ENCODE measurements at places on chromosomes 7 and 10.

GRCh38 chr7:151241755-151242096 is 6.8 kb downstream of the SMARCD3 start:
- no peak for DNase-seq

DNA sequence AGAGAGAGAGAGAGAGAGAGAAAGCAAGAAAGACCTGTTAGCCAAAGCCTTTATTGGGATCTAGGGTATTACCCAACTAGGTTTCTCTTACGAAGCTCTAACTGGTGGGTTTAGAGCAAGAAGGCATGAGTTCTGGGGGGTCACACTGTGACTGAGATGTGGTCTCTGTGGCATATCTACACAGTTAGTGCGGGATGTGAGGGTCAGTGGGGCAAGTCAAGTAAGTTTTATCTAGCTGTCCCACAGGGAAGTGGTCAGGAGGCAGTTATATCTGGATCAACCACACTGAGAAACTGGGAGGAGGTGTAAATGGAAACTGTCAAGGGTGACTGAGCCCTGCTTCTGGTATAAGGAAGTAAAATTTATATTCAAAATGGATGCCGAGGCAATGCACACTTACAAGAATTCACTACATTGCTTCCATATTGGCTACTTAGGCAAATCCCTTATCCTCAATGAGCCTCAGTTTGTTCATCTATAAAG is 331.6 kb upstream of the HPS1 start:
- no peak for DNase-seq

- DNase-seq: no peak
Observed at GRCh38 chr7:54778166-54778565, 19.2 kb upstream of the SEC61G start.

DNA sequence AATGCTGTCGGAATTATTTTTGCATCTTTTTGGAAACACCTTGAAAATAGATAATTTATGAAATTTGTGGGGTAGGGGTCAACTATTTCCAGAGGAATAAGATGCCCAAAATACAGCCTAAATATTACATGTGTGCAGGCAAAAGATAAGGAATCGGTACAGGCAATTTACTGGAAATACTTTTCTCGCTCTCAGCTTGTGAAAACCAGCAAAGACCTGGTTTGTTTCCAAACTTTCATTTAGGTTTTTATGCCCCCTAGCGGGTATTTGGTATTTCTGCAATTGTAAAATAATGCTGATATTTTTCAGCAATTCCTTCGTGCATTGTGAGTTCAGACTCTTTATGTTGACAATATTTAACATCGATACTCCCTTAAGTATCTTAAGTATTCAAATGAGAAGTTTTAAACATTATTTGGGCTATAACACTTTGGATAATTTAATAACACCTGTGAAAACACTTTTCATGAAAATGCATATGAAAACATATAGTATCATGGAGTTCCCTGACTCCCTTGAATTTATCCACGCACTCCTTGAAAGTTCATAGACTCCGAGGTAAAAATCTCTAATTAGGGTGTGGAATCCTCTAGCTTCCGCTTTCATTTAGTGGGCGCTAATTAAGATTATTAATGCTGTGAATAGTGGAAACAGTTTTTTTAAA is 132.4 kb downstream of the TSPAN12 start:
- DNase-seq: peak; percentile 42

GRCh38 chr7:920351-921070 is 34.0 kb downstream of the ADAP1 start:
- no peak for DNase-seq

DNA sequence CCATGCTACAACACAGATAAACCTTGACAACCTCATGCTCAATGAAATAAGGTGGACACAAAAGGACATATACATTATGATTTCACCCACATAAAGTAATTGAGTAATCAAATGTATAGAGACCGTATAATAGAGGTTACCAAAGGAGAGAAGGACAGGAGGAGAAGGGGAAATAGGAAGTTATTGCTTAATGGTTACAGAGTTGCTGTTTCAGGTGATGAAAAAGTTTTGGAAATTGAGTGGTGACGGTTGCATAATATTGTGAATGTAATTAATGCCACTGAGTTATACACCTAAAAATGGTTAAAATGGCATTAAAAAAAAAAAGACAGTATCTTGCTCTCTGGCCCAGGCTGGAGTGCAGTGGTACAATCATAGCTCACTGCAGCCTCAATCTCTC is 1.5 kb upstream of the OGDH start:
- DNase-seq: no peak

GRCh38 chr10:22263106-22263505 is 45.3 kb upstream of the EBLN1 start:
- DNase-seq: no peak

DNA sequence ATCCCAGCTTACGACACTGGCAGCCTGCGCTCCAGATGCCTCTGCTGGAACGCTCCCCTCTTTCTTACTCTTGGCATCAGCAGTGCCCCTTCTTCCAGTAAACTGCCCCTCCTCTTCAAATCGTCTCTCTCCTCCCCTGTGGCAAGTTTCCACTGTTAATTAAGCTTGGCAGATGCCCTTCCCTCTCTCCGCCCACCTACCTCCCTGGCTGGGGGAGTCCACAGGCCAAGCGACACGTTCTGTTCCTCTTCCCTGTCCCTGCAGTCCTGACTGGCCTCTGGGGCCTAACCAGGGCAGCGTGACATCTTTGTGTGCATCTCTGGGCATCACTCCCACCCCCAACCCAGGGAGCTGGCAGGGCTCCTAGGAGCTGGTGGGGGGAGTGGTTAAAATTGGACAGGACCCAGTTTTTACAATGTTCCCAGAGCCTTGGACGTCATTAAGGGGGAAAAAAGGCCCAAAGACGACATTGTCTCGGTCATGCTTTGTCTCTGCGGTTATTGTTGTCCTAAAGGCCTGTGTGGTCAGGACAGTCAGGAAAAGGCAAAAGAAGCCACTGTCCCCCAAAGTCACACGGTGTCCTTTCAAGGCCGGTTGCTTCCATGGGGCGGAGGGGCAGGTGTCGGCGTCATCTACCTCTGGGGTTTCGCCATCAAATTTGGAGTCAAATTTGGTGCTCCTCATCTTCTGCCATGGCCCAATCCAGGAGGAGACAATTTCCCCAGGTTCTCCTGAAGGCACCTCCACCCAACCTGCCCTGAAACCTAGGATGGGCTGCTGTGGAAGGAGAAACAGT is 54.2 kb downstream of the DLG5 start:
- peak; percentile 84 for DNase-seq

GRCh38 chr10:33986016-33986415 is 651.5 kb upstream of the NRP1 start:
- no peak for DNase-seq

GRCh38 chr10:117320050-117320665 is 55.1 kb downstream of the PDZD8 start:
- peak; percentile 51 for DNase-seq

DNA sequence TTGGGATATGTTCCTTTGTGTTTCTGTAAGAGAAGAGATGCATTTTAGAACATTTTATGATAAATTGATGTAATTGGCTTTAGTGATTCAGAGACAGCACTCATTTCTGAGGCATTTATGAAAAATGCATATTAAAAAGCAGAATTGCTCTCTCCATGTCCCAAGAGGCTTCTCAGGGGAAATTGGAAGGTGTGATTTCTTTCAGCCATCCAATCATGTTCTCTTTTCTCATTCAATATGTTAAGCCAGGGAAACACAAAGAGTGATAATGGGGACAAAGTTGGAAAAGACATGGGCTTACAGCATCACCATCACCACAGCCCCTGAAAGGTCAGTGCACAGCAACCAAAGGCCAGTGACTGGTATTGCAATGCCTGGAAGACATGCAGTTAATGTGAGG is 129.9 kb upstream of the COL1A2 start:
- no peak for DNase-seq

- DNase-seq: no peak
Observed at GRCh38 chr7:135729230-135729629, 1.2 kb upstream of the SLC13A4 start.

GRCh38 chr10:4001811-4002210 is 216.8 kb upstream of the KLF6 start:
- DNase-seq: no peak

GRCh38 chr7:87129332-87129731 is 22.9 kb upstream of the DMTF1 start:
- DNase-seq: no peak

GRCh38 chr7:28782362-28782761 is 175.8 kb downstream of the TRIL start:
- DNase-seq: no peak

GRCh38 chr7:135939261-135939812 is 37.8 kb downstream of the MTPN start:
- DNase-seq: no peak

- DNase-seq: peak; percentile 96
Observed at GRCh38 chr10:48306265-48306869, at the start of gene MAPK8. Gene MAPK8, plus strand, starts transcription at chr10:48306677. Its CDS starts 94,984 bp downstream, at chr10:48401661.

DNA sequence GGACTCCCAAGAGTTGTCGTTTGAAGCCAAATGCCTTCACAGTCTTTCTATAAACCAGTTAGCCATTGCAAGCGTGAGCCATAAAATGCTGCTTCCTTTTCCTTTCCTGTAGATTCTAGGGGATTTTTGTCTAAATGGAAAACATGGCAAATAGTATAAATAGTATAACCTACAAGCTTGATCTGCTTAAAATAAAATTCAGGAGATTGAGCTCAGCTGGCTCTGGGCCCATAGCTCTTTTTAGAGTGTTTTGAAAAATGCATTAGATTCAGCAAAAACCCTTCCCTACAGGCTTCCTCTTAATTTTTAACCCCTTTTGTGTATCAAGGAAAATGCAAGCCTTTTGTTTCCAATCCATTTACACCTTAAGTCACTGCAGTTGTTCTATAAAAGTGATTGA is 190.1 kb upstream of the GDF10 start:
- DNase-seq: no peak

DNA sequence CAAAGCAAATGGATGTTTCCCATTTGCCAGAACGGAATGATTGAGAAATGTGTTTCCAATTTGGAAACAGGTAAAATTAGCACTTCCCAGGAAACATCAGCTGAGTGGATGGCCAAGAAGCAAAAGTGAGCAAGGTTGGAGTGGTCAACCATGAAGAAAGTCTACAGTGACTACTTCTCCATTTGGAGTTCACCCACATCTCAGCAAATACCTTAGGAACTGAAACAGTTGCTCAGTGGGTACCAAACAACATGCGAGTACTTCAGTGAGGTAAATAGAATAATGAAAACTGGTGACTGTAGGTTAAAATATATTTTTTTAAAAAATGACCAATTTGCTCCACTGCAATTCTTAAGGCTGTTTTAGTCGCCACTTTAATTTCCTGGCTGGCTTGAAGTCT is 57.7 kb downstream of the SLC16A9 start:
- no peak for DNase-seq

- peak; percentile 74 for DNase-seq
Observed at GRCh38 chr7:125061776-125062397, 132.3 kb upstream of the POT1 start.

DNA sequence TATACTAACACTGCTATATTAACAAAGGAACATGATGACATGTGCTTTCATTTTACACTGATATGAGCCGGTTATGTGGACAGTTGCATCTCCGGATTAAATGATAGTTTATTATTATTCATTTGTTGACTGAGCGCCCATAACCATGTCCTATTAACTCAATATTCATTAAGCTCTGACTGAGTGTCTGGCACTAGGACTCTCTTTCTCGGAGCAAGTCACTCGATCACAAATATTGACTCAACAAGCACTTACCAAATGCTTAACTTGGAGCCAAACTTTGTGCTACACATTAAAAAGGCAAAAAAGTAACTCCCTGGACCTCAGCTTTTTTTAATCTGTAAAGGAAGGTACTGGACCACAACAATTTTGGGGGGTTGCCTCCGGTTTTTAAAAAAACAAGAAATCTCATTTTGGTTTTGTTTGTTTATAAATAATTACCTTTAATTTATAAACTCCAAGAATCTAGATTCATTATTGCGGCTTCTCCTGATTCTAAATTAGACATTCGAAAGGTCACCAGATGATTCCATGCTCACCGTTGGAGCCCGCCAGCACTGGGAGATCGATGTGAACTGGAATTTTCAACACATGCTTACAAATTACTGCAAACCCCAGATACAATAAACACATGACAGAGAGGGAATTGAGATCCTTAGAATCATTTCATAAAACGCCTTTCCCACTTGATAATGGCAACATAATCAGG is 8.9 kb upstream of the LYZL1 start:
- DNase-seq: no peak

DNA sequence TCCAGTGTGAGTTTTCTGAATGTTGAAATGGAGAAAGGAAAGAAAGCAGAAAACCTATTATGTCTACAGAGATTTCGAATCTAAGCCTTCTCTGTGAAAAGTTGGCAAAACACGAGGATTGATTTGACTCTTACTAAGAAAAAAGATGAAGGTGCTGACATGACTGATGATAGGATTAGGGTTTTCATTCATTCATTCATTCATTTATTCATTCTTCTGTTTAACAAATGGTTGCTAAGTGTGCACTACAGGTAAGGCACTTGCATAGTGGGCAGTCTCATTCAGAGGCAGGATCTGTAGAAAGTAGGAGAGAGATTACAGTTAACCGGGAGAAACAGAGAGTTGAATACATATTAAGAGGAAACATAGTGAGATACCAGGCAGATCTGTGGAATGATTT is 137.1 kb downstream of the ZNF365 start:
- no peak for DNase-seq

DNA sequence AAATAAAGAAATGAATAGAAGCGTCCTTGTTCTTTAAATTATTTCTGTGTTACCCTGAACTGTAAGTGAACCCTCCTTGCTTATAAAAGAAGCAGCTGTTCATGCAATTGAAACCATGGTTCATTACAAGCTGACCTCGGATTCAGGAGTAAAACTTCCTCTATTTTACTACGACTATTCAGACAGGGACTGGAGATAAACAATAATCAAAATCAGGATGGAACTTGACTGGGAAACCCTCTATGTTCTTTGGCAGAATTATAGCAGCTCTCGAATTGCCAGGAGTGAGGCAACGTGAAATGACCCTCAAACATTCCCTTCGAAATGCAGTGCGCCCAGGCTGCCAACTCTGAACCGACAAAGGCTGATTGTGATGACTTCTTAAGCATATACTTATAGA is 172.1 kb downstream of the CYP26A1 start:
- DNase-seq: no peak

- DNase-seq: peak; percentile 7
Observed at GRCh38 chr7:5872326-5872725, 8.3 kb upstream of the OCM start.

DNA sequence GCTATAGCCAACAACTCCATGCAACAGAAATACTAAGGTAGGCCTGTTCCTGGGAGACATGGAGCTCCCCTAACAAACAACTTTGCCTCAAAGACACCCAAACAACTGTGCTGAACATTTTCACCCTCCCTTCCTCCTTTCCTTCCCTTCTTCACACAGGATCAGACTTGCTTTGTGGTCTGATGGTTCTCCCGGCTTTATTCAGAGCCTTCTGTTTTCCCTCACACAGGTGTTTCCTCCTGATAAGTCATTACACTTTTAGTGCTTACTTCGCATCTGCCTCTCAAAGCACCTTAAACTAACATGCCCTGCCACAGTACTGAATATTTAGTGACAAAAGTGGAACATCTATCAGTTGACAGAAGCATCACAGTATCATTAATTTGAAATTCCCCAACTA is 56.3 kb upstream of the YAE1 start:
- no peak for DNase-seq

- DNase-seq: peak; percentile 22
Observed at GRCh38 chr10:102718220-102718619, 3.8 kb downstream of the SFXN2 start.

GRCh38 chr10:119461923-119462322 is 80.6 kb downstream of the RGS10 start:
- DNase-seq: no peak

GRCh38 chr7:149824301-149824741 is 13.9 kb upstream of the ZNF862 start:
- DNase-seq: no peak
